ENCODE measurements at places on chromosomes 3 and 15.
A peak's percentile ranks its signal among the peaks of the same experiment; 100 is the strongest.

DNA sequence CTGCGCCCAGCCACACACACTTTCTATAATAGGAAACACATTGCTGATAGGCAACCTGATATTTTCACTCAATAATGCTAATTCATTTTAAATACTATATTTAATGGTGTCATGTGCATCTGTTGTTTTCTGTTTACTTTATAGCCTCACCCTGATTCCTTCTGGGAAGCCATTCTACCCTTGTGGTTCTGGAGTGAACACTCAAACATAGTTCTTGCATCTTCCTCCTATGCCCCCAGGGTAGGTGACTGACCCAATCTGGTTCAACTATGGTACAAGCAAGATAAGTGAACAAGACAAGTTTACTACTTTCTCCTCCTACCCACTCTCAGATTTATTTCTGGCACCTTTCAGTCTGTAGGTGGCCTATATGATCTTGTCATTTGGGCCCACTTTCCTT, 4.3 kb upstream of the SCG3 start:
- DNase-seq = no peak

GRCh38 chr3:149080011-149080698, 6.2 kb downstream of the HLTF start:
- DNase-seq = no peak

GRCh38 chr15:38691377-38691776, 126.8 kb upstream of the RASGRP1 start:
- DNase-seq = no peak

DNA sequence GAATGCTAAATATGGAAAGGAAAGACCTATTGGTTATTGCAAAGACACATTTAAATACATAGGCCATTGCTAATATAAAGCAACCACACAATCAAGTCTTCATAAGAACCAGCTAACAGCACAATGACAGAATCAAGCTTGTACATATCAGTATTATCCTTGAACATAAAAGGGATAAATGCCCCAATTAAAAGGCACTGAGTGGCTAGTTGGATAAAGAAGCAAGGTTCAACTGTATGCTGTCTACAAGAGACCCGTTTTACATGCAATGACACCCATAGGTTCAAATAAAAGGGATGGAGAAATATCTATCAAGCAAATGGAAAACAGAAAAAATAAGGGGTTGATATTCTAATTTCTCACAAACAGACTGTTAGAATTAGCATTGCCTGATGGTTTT, 706.1 kb downstream of the EPHA3 start:
- no peak for DNase-seq

GRCh38 chr3:195271410-195272243, 668 bp upstream of the XXYLT1 start:
- peak; percentile 79 for DNase-seq

DNA sequence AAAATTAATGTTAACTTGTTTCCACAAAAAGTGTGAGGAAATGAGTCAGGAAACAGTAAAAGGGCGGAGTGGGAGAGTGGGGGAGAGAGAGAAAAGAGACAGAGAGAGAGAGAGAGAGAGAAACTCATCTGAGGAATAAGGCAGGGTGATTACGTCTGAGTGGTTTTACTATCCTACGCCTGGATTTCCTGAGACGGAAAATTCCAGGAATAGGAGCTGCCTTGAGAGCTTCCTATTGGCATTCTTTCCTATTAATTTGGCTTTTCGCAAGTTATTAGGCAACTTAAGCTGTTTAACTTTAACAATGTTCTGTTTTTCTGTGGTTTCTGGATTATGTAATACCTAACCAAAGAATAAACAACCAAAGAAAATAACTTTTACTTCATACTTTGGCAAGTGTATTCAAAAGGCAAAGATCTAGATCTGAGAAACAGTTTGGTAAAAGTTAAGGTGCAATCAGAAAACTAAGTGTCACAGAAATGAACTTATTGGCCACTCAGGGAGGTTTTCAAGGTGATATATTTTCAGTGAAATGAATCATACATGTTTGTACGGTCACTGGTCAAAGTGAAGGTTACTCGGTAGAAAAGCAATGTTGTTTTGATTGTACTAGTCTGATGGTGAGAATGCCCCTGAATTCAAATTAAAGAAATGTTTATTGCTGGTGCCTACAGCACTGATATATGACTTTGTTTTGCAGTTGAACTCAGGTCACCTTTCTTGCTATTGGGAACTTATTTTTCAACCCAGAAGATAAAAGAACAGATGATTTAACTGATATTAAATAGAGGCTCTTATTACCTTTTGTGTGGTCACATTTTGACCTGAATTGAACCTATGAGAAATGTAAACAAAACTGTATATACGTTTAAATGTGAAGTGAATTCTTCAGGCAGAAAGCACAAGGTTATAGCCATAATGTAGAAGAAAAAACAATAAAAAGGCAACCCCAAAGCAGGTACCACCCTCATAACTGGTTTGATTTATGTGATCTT, 39.9 kb upstream of the TNFSF10 start:
- no peak for DNase-seq

DNA sequence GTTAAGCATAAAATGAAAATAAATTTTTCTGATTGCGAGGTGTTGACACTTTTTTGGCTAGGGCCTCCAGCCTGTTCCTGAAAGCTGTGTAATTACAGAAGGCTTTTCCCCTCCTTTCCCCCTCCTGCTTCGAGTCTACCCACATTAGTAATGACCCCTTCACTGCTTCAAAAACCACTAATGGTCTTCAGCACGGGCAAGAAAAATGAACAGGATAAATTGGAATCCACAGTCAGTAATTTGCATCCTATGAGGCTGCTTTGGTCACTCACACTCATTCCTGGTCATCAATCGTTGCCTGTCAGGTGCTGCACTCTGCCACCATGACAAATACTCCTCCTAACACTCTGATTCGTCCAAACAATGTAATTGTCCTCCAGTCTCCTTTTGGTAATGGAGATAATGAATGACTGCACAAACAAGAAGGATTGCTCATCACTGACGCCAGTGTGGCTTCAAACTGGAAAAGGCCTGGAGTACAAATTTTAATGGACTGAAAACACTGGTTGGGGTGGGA, 148.6 kb downstream of the MEIS2 start:
- no peak for DNase-seq

DNA sequence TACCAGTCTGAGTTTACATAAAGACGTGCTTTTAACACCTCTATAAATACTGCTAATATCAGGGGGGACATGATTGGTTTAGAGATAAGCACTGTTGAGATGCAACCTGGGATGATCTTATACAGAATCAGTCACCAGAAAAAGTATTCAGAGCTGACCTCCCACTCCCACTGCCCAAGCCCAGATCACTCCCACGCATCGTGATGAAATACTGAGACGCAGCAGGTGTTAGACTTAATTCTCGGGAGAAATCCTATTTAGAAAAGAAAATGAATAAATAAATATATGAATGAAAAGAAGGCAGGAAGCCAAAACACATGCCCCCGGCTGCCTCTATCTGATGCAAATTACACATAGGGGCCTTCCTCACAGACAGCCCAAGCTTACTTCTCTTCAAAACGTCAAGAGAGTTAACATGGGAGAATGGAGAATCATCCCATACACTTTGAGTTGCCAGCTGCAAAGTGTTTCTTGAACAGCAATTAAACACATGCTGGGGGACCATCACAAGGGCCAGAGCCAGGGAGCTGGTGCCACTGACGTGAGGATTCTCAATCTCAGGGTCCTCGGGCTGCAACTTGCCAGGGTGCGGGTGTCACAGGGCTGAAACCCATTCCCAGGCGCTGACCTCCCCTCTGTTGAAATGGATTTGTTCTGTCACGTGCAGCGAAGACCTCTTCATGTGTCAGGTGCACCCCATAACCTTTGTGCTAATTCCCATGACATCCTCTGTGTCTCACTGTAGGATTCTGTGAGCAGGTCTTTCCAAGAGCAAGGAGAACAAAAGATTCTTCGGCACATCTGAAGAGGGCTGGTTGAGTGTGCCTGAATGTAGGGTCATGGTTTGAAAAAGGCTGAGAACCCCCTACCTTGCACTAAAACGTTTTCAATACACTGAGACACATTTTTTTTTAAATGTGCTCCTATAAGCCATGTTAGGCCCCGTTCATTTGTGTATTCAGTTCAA, 764.2 kb upstream of the ARRDC4 start:
- no peak for DNase-seq

- DNase-seq = no peak
Observed at GRCh38 chr3:147038481-147038880, 367.9 kb downstream of the ZIC4 start.

- no peak for DNase-seq
Observed at GRCh38 chr3:123535580-123535979, 49.3 kb downstream of the HACD2 start.

- no peak for DNase-seq
Observed at GRCh38 chr15:79099692-79100091, 9.1 kb upstream of the RASGRF1 start.

DNA sequence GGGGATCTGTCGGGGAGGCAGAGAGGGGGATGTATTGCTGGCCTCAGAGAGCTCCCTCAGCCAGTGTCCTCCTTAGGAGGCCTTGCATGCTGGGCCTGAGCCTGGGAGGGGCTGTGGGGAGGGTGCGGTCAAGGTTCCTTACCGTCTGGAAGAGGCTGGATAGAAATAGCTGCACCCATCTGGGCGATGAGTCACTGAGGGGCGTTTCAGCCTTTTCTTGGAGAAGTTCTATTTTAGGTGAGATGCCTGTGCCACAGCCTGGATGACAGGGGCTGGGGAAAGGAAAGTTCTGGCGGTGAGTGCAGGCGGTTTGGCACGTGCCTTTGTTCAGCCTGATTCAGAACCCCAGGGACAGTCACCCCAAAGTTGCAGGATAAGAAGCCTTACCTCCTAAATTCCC, 35.7 kb upstream of the APEH start:
- no peak for DNase-seq

- DNase-seq = no peak
Observed at GRCh38 chr3:176839466-176839865, 357.8 kb downstream of the TBL1XR1 start.

DNA sequence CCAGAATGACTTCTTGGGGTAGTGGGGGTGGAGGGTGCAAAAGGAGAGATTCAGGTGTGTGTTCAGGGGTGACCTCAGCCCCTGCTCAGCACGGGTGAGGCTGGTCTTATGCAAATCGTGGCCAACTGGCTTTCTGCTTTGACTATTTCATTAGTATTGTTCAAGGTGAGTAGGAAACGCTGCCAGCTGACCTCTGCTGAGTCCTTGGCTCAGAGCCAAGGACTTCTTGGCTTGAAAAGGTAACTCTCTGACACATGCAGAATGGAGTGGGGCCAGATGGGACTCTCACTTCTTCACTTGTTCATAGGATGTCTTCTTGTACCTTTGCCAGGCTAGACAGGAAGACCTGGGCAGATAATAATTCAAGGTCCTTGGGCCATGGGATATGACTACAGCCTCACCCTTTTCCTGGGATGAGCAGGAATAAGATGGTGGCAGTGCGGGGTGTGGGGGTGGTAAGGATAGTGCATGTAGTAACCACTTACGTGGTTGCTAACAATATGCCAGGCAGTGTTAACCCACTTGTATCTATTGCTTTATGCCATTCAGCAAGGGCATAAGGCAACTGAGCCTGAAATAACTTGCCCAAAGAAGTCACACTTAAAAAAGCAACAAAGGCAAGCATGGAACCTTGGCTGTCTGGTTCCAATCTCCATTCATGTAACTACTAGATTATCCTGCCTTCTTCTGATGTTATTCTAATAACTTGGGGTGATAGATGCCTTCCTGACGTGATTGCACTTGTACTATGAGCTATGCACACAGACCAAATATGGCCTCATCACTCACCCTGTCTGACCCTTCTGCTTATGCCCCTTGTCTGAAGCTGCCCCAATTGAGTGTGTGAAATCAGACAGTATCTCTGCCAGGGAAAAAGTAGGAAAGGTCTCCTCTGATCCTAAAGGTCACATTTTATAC, 193.1 kb downstream of the NR1D2 start:
- DNase-seq = peak; percentile 4

DNA sequence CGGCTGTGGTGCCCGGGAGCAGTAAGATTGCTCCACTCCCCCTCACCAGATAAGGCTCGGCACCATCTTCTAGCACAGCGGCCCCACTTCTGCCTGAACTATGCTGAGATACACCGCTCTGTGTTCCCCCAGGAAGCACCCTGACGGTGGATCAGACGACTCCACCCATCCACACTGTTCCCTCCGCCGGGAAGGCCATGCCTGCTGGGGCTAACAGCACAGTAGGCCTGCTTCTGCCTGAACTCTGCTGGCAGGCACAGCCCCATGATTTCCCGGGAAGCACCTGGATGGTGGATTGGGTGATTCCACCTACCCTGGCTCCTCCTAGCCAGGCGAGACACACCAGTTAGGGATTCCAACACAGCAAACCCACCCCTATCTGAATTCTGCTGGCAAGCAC, 36.3 kb upstream of the PPM1L start:
- no peak for DNase-seq

GRCh38 chr15:38197553-38197952, 55.1 kb upstream of the SPRED1 start:
- DNase-seq = no peak

DNA sequence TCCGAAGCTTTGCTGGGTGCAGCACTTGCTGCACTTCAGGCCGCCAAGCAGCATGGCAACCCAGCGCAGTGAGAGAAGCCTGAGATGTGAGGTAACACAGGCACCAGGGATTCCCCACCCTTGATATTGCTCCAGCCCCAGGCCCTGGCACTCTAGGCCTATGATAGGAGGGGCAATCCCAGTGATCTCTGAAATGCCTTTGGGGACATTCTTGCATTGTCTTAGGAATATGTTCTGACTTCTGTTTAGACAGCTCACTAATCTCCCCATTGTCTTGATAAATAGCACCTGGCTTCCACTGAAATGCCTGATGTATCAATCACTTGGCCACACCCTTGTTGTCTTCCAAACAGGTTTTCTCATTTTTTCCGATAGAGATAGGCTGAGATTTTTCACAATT, 102.8 kb downstream of the SOX14 start:
- DNase-seq = no peak

DNA sequence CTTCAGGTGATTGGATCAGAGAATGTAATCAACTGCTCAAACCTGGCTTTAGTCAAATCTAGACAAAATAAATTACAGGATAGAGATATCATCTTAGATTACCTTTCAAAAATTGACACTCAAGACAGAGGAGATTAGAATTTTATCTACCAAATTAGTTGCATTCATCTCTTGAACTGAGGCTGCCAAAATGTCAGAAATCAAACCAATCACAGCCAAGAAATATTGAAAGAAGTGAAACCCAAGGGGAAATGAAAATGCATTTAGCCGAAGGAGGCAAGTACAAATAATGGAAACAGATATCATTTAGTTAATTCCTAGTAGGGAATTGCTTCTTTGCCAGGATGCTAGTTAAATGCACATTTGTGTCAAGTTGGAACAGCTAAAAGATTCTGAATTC, 261.1 kb upstream of the PDZRN3 start:
- no peak for DNase-seq

DNA sequence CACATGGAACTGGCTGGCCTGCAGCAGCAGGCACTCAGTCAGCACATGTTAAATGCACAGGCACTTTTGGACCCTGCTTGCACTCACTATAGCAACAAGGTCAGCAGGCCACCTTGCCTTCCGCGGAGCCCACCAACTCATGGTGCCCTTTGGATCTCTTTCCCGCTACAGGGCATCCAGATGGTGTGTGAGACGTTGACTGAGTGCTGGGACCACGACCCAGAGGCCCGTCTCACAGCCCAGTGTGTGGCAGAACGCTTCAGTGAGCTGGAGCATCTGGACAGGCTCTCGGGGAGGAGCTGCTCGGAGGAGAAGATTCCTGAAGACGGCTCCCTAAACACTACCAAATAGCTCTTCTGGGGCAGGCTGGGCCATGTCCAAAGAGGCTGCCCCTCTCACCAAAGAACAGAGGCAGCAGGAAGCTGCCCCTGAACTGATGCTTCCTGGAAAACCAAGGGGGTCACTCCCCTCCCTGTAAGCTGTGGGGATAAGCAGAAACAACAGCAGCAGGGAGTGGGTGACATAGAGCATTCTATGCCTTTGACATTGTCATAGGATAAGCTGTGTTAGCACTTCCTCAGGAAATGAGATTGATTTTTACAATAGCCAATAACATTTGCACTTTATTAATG, 85.0 kb downstream of the TGFBR2 start:
- DNase-seq = no peak

Measured in NCI-H1092 (cell line).